ENCODE measurements at places on chromosomes 1 and 21.

DNA sequence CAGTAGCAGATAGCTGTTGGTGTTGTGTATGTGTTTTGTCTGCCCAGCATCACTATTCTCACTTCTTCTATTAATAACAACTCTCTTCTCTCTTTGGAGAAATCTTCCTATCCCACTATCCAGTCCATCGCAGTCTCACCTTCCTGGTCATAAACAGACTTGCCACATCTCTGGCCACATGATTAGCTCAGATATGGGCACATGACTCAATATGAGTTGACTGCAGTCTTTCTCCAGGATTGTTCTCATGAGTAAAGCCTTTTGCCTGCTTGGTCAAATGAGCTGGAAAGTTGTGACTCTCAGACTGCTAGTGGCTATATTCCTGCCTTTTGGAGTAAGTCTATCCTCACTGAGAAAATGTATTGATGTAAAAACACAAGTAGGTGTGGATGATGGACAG lies 32.9 kb upstream of the TADA1 start:
- no peak for DNase-seq

DNA sequence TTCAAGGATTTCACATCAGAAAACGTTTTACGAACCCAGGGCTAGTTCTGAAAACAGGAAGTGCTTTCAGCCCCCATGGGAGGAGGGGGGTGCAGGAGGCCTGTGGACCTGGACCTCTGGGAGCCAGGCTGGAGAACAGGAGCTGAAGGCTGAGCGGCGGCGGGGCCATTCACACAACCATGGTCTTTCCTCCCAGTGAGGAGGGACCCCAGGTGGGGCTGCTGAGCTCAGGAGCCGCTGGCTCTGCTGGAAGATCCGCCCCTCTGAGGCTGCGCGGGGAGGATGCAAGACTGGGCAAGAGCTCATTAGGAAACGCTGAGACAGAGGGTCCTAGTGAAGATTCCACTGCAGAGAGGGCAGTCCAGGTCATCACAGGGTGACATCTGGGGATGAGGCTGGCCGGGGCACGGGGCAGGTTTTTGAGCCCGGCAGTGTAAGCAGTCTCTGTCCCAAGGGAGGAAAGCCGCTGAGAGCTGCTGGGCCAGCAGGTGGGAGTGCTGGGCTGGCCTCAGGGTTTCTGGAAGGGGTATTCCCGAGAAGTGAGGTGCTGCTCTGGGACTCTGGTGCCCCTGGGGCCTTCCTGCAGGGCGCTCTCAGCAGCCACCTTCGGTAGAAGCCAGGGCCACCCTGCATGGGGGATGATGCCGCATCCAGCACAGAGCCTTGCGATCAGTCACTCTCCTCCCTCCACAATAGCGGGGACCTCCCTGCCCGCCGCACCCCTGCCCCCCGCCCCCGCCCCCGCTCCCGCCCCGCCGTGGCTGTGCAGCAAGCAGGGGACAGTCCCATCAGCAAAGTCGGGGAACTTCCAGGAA lies 7.5 kb downstream of the MX2 start:
- peak; percentile 19 for DNase-seq

GRCh38 chr21:44078411-44078981 lies 28.7 kb upstream of the PWP2 start:
- no peak for DNase-seq

- no peak for DNase-seq
Measured at GRCh38 chr21:16195538-16195910, 465.7 kb downstream of the USP25 start.

DNA sequence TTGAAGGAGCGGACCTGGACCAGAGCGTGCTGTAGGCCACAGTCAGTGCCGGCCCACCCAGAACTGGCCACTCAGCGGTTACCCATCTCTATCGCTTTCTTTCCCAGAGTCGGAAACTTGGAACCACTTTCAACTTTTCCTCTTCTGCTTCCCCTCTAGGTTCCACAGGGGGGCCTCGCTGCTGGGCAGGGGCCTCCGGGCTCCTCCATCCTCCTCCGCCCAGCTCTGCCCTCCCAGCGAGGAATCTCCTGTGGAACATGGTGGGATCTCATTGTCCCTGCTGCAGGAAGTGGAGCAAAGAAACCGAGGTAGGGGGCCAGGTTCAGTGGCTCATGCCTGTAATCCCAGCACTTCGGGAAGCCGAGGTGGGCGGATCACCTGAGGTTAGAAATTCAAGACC lies 139.2 kb downstream of the ETS2 start:
- no peak for DNase-seq

- no peak for DNase-seq
Measured at GRCh38 chr1:3022976-3023375, 1.7 kb downstream of the ACTRT2 start.

Measured in activated gamma-delta T cell (primary cell).